ENCODE measurements at places on chromosomes 5 and 9.

- DNase-seq = no peak
These were observed 6.3 kb downstream of the HNRNPA0 start for GRCh38 chr5:137747848-137748247.

DNA sequence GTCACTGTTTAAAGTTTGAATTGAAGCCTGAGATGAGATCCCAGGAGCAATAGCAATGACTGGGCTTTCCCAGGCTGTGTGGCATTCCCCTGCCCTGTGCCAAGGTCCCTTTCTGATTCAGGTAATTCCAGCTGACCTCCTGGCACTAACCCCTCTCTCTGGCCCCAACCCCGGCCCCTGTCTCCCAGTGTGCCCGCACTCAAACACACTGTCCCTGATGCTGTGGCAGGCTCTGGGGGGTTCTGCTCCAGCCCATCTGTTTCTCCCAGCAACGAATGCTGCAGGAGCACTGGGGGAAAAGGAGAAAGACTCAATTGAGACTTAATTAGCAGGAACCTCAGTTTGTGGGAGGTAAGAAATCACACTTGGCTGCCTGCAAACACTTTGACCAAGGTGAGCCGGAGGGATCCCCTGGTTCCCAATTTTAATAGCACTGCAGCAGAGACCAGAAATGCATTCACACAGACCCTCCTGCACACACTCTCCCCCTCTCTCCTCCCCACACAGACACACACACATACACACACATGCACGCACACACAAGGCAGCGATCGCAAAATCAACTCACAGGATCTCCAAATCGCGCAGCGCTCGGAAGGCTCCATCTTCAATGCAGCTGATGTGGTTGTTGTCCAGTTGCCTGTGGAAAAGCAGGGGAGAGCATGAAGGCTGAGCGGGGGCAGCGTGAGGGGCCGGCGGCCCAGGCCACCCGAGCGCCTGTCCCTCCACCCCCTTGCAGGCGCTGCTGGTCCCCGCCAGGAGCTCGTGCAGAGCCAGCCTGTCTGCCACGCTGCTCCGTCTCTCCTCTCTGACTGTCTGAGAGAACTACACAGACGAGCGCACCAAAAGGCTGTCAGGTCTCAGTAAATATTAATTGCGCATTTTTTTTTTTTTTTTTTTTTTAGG, 265.1 kb upstream of the PANK3 start:
- DNase-seq = peak; percentile 74

GRCh38 chr9:4167079-4167671, 132.7 kb downstream of the GLIS3 start:
- no peak for DNase-seq

DNA sequence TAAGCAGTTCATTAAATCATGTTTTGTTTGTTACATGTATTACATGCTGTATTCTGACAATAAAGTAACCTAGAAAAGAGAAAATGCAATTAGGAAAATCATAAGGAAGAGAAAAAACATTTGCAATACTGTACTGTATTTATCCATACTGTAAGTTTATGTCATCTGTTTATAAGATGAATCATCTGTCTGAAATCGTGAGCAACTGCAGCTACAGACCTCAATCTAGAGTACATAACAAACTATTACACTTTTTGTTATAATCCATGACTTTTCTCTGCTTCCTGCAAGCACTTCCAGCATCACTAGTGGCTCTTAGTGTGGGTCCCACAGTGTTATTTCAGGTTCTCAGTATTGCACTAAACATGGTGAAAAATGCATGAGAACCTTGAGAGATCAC, 144.4 kb upstream of the NR4A3 start:
- no peak for DNase-seq

DNA sequence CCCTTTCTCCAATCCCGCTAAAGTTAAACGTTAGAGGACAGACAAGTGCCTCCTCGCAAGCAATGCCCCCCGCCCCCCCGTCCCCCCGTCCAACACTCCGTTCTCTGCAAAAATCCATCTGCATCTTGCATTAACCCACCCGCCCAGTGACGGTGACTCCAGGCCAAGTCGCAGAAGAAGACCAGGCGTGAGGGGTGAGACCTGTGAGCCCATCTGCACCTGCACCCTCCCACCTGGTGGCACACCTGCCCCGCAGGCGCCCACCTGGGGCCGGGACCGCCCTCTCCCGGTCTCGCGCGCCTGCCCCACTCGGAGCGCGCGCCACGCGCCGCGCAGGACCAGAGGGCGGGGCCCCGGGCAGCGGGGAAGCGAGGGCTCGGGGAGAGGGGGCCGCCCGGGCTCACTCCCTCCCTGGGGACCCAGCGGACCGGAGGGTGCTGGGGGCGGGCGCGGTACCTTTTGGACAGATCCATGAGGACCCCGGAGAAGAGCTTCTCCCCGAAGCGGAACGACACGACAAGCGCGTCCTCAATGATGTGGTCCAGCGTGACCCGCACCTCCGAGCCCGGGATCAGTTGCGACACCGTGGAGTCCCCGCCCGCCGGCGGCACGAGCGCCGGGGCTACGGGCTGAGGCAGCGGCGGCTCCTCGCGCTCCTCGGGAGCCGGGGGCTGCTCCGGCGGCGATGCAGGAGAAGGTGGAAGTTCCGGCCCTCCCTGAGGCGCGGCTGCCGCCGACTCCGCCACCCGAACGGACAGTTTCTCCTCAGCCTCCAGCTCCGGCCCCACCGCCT, 705 bp downstream of the PWWP2A start:
- DNase-seq = no peak

DNA sequence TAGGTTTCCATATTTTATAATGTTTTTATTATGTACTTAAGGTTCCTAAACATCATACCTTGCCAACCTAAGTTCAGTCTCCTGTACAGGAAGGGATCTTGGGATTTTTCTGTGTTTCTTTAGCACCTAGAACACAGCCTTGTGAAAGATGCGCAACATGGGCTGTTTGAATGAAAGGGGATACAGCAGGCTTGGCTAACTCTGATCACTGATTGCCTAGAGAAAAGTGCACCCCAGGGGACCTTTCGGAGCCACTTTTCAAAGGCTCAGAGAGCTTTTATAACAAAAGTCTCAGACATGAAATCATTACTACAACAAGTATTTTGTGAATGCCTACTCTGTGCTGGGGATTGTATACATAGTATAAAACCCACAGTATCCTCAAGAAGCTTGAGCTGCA, 261.6 kb downstream of the BNC2 start:
- DNase-seq = no peak

- DNase-seq = no peak
These were observed 130.9 kb downstream of the NMUR2 start for GRCh38 chr5:152274224-152274623.

- DNase-seq = no peak
These were observed 235.1 kb upstream of the PRR16 start for GRCh38 chr5:120229036-120229435.

DNA sequence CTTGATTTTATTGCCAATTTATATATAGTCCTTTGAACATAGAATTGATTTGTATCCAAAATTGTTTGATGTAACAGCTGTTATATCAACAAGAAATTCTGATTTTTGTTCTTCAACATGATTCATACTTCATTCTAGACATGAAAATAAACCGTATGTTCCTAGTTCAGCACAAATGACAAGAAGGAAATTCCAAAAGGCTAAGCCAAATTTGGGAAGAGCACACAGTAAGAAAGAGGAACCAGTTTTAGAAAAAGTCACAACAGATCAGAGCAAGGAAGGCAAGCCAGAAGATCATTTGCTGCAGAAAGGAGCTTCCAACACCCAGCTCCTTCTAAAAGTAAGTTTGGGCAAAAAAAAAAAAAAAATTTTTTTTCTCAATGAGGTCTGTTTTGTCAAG, 65.0 kb upstream of the MCCC2 start:
- DNase-seq = no peak

DNA sequence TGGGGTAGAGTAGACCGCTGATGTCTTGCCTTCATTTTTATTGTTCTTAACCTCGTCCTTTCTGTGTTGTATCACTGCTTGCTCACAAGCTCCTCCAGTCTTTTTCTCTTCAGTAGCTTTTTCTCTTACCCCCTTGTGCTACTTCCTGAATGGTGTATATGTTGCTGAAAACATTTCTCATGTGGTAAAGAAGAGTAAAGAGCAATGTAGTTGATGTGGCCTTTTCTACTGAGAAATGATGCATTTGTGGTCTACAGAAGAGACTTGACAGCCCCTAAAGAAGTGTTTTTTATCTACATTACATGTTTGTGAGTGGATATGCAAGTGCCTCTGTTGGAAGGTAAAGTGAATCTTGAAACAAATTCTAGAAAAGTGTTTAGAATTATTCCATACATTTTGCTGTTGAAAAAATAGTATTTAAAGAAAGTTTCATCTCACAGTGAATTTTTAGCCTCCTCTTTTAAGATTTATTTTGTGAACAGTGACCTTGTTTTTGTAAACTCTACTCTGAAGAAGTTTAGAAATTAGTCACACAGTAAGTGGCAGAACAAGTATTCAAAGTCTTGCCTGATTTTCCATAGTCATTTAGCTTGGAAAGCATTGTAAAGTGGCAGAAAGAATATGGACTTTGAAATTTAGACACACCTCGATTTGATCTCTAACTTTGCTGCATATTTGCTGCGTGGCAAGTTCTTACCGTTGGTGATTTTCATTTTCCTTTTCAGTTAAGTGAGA, 17.4 kb downstream of the CDC42SE2 start:
- no peak for DNase-seq

- DNase-seq = no peak
These were observed 172.9 kb upstream of the IL12B start for GRCh38 chr5:159503236-159503635.

- DNase-seq = no peak
These were observed 34.5 kb upstream of the SLC46A2 start for GRCh38 chr9:112925058-112925641.

- peak; percentile 46 for DNase-seq
These were observed 13.5 kb downstream of the BTNL9 start for GRCh38 chr5:181053488-181054121.

- no peak for DNase-seq
These were observed 72.3 kb upstream of the PRLR start for GRCh38 chr5:35302544-35302943.

DNA sequence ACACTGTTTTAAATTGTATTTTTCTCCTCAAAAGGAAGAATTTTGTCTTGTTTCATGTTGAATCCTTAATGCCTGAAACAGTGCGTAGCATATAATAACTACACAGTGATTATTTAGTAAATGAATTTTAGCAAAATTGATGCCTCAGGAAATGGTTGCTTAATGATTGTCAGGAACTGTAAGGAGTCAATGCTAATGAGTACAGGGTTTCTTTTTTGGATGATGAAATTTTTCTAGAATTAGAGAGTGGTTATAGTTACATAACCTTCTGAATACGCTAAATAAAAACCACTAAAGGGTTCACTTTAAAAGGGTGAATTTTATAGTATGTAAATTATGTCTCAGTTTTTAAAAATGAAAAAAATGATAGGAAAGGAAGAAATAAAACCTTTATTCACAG, 14.9 kb downstream of the FAM151B start:
- no peak for DNase-seq

DNA sequence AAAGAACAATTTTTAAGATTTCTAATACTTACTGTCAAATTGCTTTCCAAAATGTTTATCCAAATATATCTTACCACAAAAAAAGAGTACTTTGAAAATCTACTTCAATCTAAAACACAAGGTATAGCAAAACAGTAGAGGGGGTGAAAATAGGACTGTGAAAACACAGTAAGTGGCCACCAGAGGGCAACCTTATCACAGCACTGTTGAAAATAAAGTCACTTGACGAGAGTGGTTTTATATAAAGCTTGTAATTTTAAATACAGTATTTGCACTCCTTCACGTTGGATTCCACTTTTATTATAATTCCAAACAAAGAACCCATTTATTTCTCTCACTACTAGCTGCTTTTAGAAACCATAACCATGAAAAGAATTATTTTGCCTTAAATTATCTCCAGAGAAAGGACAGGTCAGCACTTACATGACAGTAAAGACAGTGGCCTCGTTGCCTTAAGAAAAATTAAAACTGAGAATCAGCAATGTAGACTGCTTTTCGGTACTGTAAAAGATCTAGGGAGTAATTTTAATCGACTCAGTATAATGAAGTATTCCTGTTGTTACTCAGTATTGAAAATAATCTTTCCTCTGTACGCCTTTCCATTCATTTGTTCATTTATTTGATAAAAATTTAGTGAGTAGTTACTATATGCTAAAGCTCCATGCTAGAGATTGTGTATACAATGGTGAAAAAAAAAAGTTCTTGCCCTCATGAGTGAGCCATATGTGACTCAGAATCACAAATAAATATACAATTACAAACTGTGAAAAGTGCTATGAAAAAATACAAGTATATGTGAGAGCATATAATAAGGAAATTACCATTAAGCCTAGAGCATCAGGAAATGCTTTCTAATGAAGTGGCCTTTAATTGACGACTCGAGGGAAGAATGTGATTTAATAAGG, 40.0 kb upstream of the CDK5RAP2 start:
- DNase-seq = peak; percentile 6

DNA sequence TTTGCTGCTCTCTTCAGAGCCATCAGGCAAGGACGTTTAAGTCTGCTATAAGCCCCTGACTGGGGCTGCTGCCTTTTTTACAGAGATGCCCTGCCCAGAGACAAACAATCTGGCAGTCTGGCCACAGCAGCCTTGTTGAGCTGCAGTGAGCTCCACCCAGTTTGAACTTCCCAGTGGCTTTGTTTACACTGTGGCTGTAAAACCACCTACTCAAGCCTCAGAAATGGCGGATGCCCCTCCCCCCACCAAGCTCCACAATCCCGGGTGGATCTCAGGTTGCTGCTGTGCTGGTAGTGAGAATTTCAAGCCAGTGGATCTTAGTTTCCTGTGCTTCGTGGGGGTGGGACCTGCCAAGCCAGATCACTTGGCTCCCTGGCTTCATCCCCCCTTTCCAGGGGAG, 59.7 kb upstream of the SNCAIP start:
- no peak for DNase-seq

GRCh38 chr9:96160168-96160567, 141.8 kb downstream of the HSD17B3 start:
- no peak for DNase-seq

DNA sequence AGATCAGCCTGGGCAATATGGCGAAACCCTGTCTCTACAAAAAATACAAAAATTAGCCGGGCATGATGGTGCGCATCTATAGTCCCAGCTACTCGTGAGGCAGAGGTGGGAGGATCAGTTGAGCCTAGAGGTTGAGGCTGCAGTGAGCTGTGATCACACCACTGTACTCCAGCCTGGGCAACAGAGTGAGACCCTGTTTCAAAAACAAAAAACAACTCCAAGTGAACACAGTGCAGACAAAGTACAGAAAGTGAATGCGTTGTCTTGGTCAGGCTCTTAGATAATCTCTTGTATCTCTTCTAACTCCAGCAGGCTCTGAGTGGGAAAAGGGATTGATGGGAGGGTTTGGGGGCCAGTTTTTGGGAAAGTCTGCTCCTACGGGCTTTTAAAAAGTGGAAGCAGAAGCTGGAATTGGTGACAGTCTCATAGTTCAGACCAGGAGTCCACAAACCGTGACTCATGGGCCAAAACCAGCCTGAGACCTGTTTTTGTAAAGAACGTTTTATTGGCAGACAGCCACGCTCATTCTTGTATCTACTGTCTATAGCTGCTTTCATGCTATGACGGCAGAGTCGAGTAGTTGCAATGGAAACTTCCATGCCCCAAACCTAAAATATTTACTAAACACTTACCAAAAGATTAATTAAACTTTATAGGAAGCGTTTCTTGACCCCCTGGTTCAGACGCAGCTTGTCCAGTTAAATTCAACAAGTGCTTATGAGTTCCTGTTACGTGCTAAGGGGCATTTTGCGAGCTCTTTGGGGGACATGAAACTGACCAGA, 32.9 kb downstream of the NDST1 start:
- DNase-seq = no peak

GRCh38 chr9:17531642-17532254, 47.1 kb upstream of the SH3GL2 start:
- DNase-seq = peak; percentile 38

Measured in right kidney (tissue), 9 donors.